GM03348 (cell line): ENCODE measurements at places on chromosomes 11 and 22.
A peak's percentile ranks its signal among the peaks of the same experiment; 100 is the strongest.

GRCh38 chr11:103609117-103610066 is 427.0 kb upstream of the DDI1 start:
- DNase-seq: peak; percentile 84

DNA sequence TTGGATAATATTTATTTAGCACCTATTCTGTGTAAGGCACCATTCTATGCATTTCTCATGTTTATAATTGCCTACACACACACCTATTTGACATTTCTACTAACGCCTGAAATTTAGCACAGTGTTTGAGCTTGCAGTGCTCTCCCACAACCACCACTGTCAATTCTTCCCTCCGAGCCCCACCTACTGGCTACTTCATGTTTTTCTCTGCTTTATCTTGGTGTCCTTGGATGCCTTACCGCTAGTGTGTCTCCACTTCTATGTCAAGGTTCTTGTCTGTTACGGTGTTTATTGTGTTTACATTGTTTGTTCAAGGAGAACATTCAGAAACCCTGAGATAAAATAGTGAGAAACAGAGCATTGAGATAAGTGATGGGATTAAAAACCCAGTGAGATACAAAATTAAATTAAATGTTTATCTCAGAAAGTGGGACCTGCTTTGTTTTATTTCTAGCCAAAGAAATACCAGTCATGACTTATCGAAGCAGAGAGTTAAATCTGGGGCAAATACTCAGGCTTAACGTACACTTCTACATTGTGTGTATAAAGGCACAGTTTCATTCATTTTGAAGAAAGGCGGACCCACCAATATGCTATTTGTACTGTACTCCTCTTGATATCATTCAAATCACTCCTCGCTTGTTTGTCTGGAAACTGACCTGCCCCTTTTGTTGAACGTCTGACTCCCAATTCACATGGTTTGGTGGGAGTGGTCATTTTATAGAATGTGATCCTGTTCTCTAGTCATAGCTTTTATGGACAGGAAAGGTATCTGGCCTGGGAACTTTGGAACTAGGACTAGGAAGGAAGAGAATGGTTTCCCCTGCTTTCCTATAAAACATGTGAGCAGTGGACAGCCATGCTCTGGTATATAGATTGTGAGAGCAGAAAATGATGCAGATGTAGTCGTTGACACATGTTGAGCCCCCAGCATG is 39.2 kb upstream of the SLC36A4 start:
- DNase-seq: peak; percentile 56

- no peak for DNase-seq
These were observed 3.2 kb downstream of the EIF3L start for GRCh38 chr22:37852418-37852817.

- no peak for DNase-seq
These were observed 19.6 kb upstream of the KCNJ11 start for GRCh38 chr11:17408026-17408425.
